ENCODE measurements at places on chromosomes 12 and 14.

DNA sequence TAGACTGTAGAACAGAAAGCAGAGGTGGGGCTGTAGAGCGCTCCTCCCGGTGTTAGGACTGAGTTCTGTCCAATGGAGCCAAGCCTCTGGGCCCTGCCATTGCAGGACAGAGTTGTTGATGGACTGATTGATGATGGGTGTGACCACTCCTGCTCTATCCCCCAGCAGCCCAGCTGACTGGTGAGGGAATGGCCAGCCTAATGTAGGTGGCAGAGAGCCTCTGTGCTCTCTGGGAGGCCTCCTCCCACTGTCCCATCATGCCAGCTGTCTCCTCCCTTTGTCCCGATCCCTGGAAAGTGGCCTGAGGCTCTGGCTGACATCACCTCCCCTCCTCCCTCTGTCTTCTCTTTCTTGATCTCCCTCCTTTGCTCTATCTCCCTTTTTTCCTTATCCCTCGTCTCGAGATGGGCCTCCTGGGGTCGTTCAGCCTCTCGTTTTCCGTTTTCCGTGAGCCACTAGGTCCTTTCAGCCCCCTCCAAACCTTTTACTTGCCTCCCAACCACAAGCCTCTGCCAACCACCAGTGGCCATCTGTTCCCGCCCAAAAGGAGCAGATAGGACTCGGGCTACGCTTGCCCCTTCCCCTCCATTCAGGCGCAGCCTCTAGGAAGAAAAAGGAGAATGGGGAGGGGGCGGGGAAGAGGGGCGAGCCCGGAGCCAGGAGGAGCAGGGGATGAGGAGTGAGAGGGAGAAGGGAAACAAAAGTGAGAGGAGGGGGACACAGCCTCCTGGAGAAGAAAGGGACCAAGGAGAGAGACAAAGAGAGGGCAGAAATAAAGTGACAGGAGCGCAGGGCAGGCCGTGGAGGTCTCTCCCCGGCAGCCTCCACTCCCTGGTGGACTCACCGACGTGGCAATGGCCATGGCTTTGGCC, 572 bp downstream of the EFS start:
- no peak for DNase-seq

- no peak for DNase-seq
These were observed 13.5 kb downstream of the C3AR1 start for GRCh38 chr12:8052679-8053078.

DNA sequence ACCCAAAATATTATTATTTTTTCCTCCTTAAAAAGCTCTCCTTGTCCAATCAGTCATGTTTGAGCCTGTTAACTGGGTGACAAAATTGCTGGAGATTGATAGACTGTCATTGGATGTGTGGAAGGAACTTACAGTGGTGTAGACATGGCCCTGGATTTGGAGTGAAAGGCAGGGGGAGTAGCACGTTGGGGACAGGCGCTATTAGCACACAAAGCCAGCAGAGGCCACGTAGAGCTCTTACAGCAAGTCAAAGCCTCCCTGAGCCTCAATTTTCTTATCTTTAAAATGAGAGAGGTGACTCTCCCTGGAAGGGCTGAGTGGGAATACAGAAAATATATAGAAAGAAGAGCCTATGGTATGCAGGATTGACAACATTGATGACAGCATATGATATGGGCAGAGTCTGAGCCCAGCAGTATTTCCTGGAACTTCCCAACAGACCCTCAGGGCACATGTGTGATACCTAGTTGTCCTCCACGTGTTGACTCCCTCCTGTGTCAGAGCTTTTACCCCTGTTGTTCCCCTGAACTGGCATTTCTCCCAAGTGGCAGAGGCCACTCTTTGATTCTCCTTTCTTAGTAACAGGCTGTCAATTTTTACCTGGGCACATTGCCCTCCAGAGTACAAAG, 504.9 kb downstream of the VRK1 start:
- no peak for DNase-seq

- DNase-seq = no peak
These were observed 126.2 kb downstream of the RFLNA start for GRCh38 chr12:124420996-124421674.

- no peak for DNase-seq
These were observed 159.3 kb downstream of the DACT1 start for GRCh38 chr14:58797010-58797429.

- no peak for DNase-seq
These were observed 65.0 kb downstream of the CHGA start for GRCh38 chr14:92987713-92988510.

DNA sequence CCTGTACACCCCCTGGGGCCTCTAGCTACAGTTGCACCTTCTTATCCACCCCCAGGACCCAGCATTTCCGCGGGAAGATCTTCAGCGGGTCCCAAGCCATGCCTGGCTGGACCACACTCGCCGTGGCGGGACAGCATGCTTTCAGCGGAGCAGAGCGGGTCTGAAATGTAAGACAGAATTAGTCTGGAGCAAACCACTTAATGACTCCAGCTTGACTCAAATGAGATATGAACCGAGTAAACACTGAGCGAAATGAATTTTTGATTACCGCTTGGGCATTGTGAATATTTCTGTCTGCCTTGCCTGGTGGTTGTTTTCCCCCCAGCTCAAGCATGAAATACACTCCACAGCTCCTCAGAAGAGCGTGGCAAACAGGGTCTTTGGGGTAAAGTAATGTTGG, 60.8 kb downstream of the SLC24A4 start:
- DNase-seq = no peak

GRCh38 chr14:42921901-42922300, 1315.2 kb downstream of the LRFN5 start:
- DNase-seq = no peak

DNA sequence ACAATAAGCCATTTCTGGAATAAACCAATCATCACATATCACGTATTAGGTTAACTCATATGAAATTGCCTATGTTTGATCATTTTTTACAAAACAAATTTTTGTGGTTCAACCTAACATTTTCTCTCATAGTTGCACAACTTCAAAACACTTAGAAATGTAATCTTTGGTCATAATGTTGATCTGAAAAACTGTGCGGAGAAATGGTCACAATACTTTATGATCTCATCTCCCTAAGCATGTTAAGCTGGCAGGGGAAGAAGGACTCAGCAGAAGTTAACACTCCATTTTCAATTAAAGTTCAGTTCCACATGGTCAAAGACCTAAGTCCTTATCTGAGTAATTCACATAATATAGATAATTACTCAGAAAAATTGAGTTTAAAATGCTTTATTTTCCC, 194.8 kb downstream of the CAPZA3 start:
- DNase-seq = no peak

DNA sequence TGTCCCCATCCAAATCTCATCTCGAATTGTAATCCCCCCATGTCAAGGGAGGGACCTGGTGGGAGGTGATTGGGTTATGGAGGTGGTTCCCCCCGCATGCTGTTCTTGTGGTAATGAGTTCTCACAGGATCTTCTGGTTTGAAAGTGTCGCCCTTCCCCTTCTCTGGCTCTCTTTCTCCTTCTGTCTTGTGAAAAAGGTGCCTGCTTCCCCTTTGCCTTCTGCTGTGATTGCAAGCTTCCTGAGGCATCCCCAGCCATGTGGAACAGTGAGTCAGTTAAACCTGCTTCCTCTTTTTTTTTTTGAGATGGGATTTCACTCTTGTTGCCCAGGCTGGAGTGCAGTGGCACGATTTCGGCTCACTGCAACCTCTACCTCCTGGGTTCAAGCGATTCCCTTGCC, 104.0 kb downstream of the CCDC91 start:
- no peak for DNase-seq

GRCh38 chr14:82694820-82695219, 1161.2 kb upstream of the SEL1L start:
- DNase-seq = no peak

- no peak for DNase-seq
These were observed 26.0 kb downstream of the SH2B3 start for GRCh38 chr12:111431772-111432171.

- no peak for DNase-seq
These were observed 196.2 kb downstream of the ITPR2 start for GRCh38 chr12:26636710-26637328.

DNA sequence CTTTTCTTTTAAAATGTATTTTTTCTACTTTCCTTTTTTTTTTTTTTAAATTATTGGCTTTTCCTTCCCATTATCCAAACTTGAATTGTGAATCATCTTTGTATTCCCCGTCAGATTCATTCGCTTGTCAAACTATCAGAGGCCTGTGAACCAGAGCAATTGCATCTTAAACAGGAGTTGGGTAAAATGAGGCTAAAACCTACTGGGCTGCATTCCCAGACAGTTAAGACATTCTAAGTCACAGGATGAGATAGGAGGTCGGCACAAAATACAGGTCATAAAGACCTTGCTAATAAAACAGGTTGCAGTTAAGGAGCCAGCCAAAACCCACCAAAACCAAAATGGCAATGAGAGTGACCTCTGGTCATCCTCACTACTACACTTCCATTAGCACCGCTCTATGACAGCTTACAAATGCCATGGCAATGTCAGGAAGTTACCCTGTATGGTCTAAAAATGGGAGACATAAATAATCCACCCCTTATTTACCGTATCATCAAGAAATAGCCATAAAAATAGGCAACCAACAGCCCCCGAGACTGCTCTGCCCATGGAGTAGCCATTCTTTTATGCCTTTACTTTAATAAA, 19.9 kb downstream of the FUT8 start:
- DNase-seq = no peak

GRCh38 chr14:65019944-65020566, 33.4 kb downstream of the FNTB start:
- DNase-seq = no peak

GRCh38 chr14:49852301-49853157, at the start of gene NEMF:
Gene NEMF (minus strand): TSS chr14:49852788. CDS start chr14:49852753, 35 bp downstream.
- peak; percentile 82 for DNase-seq

DNA sequence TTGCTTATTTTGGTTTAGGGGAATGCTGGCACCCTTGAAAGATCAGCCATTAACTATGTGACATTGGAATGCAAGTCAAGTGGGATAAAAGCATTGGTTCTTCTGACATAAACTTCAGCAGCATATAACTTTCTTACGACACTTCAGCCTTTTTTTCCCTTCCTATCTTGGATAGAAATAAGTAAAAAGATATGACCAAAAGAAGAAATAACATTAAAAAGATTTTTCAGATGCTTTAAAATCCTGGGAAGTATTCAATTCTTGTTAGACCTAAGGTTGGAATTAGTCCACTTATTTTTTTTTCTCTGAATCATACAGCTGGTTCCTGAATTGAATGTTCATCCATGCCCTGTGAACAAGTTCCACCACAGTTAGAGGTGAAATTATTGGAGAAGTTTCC, 85.6 kb upstream of the TSPAN8 start:
- DNase-seq = no peak

- no peak for DNase-seq
These were observed 535.2 kb downstream of the BCL11B start for GRCh38 chr14:98736701-98737338.

DNA sequence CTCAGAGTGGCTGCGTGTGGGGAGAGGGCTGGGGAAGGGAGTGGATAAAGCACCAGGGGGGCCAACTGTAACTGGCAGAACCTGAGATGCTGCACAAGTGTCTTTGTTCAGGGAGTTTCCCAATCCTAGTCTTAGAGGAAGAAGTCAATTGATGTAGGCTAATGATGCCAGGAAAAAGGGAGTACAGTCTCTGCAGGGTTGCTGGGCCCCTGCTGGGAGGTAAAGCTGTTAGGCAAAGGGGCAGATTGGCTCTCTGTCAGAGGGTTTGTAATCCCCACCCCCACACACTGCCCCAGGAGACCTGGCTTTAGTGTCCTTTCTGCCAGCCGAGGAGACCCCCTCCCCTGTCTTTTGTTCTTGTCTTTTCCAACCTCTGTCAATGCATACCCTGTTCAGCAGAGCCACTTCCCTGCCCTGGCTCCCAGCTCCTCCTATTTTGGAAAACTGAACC, 178.4 kb downstream of the KCNA5 start:
- DNase-seq = no peak

Measured in activated CD4-positive, CD25-positive, alpha-beta regulatory T cell treated with anti-CD3 and anti-CD28 coated beads, Interleukin-2, amount 50 U/mL, for 72 hours (primary cell).